ENCODE measurements at places on chromosomes 12 and 14.

DNA sequence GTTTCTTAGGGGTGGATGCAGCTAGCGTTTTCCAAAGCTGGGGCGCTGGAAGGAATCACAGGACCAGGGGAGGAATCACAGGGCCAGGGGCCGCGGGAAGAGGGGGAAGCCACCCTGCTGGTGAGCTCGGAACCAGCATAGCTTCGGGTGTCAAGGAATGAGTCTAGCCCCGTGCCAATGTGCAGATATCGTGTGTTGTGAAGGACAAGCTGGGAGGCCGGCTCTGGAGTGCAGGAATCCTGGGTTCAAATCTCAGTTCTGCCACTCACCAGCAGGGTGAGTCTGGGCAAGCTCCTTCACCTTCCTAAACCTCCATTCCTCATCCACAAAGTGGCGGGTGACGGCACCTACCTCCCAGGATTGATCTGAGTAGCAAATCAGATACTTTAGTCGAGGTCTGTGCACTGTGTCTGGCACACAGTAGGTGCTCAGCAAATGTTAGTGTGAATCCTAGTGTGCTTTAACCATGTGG, 53.6 kb upstream of the RIN3 start:
- DNase-seq = no peak

- DNase-seq = no peak
These were observed 115.3 kb downstream of the PDE6H start for GRCh38 chr12:15088105-15088504.

GRCh38 chr12:17060260-17060659, 454.3 kb upstream of the LMO3 start:
- no peak for DNase-seq

DNA sequence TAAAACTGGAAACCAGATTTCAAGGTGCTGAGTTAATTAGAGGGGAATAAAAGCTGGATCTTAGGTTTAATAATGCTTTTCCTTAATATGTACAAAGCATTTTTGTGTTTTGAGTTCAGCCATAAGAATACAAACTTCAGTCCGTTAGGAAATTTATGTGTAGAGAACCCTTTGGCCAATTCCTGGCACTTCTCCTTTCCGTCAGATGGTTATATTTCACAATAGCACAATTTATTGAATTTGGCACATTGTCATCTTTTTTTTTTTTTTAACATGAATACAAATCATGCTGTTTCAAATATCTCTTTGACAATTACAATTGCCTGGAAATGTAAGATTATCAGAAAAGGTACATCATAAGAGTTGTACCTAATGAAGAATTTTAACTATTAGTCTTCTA, 56.2 kb upstream of the DDHD1 start:
- DNase-seq = no peak

DNA sequence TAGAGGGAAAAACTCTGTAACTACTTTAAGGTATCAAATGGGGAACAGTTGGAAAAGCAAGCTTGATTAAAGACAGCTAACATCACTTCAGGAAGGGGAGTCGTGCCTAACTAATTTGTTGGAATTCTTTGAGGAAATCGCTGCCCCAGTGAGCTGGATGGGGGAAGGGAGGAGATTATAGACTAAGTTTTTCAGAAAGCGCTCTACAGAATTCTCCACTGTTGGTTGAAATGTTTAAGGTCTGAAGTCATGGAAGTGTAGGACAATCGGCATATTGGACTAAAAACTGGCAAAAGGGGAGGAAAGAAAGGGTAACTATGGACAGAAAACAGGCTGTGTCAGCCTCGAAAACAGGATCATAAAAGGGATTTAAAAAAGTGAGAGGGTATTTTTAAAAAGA, 229.9 kb upstream of the HMGA2 start:
- no peak for DNase-seq

- no peak for DNase-seq
These were observed 6.4 kb downstream of the LACRT start for GRCh38 chr12:54628186-54628846.

- peak; percentile 15 for DNase-seq
These were observed 172.2 kb upstream of the DDHD1 start for GRCh38 chr14:53325176-53325806.

- no peak for DNase-seq
These were observed 201.9 kb downstream of the FOXN3 start for GRCh38 chr14:89215114-89215513.

DNA sequence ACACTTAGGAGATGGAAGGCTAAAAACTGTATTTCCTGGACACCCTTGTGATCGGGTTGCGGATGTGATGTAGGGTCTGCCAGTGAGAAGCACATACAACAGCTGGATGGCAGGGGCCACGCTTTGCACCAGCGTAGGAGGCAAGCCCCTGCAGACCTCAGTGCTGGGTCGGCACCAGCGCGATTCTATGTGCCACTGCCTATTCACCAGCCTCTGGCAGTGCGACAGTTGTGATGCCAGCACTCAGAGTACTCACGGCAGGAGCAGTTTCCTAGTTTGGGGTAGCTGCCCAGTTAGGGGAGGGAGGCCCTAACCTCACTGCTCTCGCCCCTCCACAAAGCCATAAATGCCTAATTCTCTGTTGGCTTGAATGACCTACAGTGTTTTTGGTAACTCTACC, 31.6 kb downstream of the SPTLC2 start:
- no peak for DNase-seq

DNA sequence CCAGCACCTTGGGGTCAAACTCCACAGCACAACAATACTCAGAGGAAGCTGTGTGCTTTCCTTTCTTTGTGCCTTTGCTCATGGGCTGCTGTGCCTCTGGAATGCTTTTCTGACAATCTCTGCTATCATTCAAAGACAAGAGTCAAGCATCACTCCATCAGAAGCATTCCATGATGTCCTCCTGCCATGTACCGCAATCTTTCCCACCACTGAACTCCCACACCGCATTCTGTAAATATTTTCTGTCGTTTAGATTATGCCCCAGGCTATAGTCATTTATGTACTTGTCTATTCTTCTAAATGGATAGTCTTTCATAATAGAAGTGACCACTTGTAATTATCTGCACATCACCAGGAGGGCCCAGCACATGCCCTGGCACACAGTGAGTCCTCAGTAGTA, 327.8 kb downstream of the PDZRN4 start:
- no peak for DNase-seq

DNA sequence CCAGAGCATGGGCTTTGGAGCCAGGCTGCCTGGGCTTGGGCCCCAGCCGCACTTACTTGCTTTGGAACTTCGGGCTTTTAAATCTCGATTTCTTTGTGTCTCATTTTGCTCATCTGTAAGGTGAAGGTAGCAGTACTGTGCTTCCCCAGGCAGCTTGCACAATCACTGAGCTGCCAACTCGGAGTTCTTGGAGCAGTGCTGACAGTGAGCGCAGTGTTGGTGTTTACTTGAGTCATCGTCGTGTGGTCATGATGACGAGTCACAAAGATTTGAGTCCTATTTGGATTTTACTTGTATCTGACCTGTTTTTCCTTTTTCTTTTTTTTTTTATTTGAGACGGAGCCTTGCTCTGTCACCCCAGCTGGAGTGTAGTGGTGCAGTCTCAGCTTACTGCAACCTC, 31.3 kb upstream of the ATF1 start:
- no peak for DNase-seq

GRCh38 chr14:20332431-20332787, 670 bp downstream of the CCNB1IP1 start:
- no peak for DNase-seq

GRCh38 chr14:63891148-63891975, 38.6 kb downstream of the SYNE2 start:
- no peak for DNase-seq

DNA sequence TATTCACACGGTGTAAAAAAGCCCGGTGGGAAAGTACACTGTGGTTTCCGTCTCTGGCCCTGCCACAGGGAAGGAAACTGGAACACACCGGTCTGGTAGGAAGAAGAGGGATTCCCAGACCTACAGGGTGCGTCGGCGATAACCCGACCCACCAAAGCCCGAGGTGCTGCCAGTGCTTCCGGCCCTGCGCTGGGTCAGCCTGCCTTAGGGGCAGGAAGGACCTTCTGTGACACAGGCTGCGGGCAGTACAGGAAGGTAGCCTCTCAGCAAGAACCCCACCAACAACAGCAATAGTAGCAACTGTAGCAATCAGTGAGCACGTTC, 169.5 kb upstream of the FKBP4 start:
- no peak for DNase-seq

DNA sequence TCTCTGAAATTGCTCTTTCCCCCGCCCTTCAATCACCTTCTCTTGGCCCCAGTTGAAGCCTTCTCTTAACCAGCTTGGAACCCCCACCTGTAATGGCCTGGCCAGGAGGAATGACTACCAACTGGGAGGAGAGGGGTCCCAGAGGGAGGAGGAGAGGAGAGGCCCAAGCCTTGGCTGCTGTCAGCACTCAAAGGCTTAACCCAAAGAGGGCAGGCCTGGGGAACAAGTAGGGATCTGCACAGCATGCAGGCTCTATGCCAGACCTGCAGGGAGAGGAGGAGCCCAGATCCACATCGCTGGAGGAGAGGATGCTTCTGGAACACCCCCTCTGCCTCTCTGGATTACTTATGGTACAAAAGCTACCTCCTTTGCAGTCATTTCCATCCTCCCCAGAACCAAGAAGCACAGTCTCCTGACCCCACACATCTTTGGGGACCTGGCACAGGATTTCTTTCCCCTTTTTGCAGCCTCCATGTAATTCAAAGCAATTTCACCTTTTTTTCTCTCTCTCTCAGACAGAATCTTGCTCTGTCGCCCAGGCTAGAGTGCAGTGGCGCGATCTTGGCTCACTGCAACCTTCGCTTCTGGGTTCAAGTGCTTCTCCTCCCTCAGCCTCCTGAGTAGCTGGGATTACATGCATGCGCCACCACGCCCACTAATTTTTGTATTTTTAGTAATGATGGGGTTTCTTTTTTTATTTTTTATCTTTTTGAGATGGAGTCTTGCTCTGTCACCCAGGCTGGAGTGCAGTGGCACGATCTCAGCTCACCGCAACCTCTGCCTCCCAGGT, 6.2 kb downstream of the RARG start:
- DNase-seq = no peak

GRCh38 chr14:94893411-94894160, 123.7 kb upstream of the GSC start:
- no peak for DNase-seq

GRCh38 chr14:61780125-61780524, 17.9 kb downstream of the SNAPC1 start:
- DNase-seq = peak; percentile 32

GRCh38 chr12:110365489-110366320, 37.8 kb downstream of the ANAPC7 start:
- no peak for DNase-seq

DNA sequence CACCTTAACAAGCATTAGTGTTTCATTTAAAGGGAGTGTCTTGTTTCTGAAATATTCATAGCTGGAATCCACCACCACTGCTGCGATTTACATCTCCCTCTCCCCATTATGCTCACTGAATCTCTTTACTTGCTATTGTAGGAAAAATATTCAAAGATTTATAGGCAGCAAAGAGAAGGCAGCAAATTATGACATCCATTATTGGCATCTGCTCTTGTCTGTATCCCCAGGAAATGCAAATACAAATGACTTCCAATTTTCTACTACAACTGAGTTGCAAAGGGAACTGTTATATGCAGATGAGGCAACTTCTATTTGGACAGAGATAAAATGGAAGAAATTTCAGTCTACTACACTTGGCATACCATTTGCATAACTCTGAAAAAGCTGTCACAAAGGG, 88.4 kb upstream of the PRKD1 start:
- DNase-seq = no peak

DNA sequence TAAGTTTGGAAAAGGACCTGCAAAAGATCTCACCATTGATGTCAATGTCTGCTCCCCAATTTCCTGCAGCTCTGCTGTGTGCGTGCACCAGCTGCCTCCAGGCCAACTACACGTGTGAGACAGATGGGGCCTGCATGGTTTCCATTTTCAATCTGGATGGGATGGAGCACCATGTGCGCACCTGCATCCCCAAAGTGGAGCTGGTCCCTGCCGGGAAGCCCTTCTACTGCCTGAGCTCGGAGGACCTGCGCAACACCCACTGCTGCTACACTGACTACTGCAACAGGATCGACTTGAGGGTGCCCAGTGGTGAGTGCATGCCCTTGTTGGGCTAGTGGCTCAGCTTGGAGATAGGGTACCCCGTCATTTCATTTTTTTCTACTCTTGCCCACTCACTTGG, 23.7 kb downstream of the ACVR1B start:
- DNase-seq = no peak

GRCh38 chr12:12398026-12398859, 41.4 kb downstream of the BORCS5 start:
- no peak for DNase-seq

DNA sequence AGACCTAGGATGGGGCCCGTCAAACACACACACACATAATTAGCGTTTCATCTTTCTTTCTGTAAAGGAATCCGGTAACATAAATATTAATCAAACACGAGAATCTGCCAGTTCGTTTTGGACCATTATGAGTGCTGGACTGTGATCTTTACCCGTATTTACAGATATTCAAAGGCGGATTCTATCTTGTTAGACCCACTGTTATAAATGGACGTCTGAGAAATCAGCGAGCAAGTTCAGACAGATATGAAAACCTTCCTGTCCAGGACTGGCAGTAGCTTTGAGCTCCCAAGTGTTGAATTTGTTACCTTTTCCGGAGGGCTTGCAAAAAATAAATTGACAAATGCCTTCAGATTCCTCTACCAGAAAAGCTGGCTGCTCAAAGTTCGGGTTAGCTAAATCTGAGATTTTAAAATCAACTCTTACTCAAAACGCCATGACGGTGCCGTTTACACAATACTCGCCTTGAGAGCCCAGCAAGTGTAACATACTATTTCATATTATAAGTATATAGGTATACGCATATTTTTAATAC, 27.6 kb downstream of the BCL11B start:
- DNase-seq = no peak

DNA sequence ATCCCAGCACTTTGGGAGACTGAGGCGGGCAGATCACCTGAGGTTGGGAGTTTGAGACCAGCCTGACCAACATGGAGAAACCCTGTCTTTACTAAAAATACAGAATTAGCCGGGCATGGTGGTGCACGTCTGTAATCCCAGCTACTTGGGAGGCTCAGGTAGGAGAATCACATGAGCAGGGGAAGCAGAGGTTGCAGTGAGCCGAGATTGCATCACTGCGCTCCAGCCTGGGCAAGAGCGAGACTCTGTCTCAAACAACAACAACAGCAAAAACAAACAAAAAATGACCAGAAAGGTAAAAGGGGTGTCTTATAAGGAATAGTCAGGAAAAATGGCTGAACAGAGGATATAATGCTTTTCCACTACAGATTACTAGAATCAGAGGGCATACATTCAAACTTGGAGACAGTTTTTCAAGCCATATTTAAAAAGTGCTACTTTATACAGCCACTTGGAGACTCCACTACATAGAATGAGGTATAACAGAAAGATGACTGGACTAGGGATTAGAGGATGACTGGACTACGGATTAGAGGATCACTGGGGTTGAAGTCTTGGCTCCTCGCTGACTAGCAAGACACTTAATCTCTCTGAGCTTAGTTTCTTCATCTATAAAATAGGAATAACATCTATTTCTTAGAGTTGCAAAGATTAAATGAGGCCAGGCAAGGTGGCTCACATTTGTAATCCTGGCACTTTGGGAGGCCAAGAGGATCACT, 4.9 kb upstream of the CS start:
- no peak for DNase-seq

- DNase-seq = no peak
These were observed 14.9 kb upstream of the IRF2BPL start for GRCh38 chr14:77043177-77043983.

GRCh38 chr14:91008759-91009409, 51.6 kb downstream of the RPS6KA5 start:
- no peak for DNase-seq
